ENCODE measurements at places on chromosomes 4 and X.

GRCh38 chr4:85955620-85956292, 404.1 kb downstream of the MAPK10 start:
- no peak for DNase-seq

DNA sequence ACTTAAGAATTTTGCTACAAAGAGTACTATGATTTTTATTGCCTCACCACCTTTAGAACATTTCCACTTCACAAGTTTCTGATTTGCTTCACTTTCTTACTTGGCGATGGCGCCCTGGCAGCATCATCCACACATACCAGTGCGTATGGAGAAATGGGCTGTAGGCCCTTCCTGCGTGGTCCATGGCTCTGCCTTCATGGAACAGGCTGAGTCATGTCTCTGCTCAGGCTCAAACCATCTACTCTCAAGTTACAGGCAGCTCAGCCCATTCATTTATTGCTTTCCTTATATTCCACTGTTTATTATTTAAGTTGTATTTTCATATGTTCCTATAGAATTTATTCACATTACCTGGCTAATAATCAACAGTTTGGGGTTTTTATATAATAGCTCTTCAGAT, 21.1 kb downstream of the CASP3 start:
- no peak for DNase-seq

DNA sequence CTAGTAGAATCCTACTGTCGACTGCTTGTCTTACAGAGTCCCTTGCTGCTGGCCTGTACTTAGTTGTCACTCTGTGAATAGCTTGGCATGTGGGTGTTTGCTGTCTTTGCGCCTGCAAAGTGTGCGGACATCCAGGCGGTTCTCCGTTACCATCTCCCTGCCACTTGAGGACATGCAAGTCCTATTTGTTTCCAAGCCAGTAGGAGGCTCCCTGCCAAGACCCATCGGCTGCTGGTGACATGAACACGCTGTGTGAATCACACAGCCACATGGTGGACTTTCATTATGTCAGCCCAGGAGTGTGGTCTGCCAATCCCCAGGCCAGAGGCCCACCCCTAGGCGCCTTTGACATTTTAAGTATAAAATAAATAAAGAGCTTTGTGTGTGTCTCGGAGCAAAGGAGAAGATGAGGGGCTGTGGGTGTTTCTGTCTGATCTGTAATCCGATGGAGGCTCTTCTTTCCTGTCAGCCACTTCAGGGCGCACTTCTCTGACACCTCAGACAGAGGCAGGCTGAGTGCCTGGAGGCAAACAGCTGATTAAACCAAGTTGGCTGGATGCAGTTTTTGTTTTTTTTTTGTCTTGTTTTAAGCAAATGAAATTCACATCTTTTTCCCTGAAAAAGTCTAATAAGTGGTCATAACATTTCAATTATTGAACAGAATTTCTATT, 51.5 kb downstream of the ALPK1 start:
- no peak for DNase-seq

DNA sequence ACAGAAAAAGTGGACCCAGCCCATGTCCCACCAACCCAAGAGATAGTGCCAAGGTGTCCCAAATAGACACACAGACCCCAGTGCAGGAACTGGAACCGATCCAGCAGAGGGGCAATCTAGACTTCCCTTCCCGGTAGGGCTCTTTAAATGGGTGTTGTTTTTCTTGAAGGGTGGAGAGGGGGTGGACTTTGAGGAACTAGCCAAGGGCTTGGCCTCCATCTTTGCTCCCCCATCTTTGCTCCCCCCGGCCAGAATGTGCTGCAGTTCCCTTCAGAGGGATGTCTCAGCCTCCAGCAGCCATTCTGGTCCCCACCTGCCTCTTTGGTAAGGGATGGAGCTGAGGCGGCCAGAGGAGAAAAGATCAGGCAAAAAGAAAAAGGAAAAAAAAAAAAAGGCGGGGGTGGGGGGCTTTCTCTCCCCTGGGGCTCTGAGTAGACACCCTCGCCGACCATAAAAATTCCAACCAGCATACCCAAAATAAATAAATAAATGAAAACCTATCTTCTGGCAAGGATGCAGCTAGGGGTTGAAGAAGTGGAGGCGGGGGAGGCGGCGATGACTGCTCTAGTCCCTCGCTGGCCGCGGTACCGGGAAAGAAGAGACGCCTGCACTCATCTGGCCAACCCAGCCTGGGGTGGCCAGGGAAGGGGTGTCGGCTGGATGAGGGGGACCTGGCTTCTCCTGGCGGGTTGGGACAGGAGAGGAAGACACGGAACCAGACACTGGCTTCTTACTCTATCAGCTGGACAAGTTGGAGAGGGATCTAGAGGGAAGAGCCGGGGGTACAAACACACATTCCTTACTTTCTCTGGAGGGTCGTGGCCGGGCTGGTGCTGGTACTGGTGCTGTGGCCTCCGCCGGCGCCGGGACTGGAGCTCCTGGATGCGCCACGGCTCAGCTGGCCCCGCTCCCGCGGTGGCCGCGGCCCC, 38.5 kb upstream of the IQSEC2 start:
- DNase-seq, result no peak

DNA sequence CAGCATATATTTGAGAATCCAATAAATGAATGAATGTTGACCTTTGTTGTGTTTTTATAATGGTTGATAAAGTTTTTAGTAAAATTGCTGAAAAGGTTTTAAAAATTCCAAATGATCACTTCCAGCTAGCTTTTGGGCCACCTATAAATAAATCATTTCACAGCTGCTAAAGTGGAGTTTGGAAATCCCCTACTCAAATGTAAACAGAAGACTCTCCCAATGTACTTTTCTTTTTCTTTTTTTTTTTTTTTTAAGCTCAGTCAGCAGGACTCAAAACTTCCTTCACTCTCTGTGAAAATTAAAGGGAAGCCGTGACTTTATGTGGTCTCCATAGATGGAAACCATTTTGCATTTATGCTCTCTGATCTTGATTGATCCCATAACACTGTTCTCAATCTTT, 45.2 kb downstream of the CXCL13 start:
- no peak for DNase-seq

- no peak for DNase-seq
These were observed 205.2 kb upstream of the CASK start for GRCh38 chrX:42128587-42128986.

DNA sequence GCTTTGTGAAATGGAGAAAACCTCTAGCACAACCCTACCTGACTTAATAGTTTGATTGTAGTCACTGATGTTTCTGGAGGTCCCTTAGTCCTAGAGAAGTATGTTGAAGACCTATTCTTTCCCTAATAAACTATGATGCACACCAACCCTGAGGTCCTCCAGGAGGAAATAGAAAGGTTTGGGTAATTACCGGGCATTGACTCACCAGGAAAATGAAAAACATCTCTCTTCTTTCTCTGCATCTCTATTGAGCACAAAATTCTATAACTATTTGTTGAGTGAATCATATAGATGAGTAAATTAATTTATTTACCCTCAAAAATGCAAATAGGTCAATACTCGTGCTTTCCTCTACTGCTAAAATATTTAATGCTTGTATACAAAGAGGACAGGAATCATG, 582.4 kb upstream of the FAM241A start:
- DNase-seq, result no peak

- no peak for DNase-seq
These were observed 533 bp downstream of the GPR173 start for GRCh38 chrX:53049127-53049517.

- no peak for DNase-seq
These were observed 557.0 kb upstream of the GALNTL6 start for GRCh38 chr4:171256223-171256622.

GRCh38 chr4:155237567-155237966, 29.1 kb downstream of the NPY2R start:
- DNase-seq, result no peak

GRCh38 chr4:78179196-78179595, 122.1 kb downstream of the FRAS1 start:
- no peak for DNase-seq

DNA sequence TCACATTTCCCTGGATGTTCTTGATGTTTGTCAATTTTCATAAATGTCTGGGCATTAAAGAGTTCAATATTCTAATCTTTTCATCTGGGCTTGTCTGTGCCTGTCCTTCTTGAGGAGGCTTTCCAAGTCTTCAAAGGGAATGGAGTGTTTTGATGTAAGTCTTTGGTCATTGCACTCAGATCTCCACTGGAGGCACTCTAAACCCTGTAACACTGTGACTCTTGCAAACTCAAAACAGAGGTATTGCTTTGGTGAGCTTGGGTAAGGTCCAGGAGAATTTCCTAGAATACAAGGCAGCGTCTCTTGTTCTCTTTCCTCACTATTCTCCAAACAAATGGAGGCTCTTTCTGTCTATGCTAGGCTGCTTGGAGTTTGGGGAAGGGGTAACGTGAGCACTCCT, 1118.1 kb upstream of the PABPC4L start:
- no peak for DNase-seq

- DNase-seq, result no peak
These were observed 9.1 kb downstream of the PITX2 start for GRCh38 chr4:110613745-110614144.

GRCh38 chrX:108699368-108699767, 37.0 kb downstream of the IRS4 start:
- DNase-seq, result no peak

DNA sequence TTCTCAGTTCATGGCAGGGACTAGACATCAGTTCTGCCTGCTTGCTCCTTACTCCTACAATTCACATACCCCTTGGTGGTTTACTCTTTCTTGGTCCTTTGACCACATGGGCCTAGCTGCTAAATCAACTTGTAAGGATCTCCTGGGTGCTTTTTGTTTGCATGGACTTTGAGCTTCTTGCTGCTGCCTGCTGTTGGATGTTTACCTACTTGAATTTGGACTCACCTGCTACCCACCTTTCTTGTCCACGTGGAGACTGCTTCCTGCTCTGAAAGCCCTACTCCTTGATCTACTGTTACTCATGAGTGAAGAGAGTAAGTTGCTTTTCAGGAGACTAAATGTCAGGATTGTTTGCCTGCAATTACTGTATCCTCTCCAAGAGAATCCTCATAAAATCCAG, 15.2 kb upstream of the ARHGAP24 start:
- DNase-seq, result no peak

DNA sequence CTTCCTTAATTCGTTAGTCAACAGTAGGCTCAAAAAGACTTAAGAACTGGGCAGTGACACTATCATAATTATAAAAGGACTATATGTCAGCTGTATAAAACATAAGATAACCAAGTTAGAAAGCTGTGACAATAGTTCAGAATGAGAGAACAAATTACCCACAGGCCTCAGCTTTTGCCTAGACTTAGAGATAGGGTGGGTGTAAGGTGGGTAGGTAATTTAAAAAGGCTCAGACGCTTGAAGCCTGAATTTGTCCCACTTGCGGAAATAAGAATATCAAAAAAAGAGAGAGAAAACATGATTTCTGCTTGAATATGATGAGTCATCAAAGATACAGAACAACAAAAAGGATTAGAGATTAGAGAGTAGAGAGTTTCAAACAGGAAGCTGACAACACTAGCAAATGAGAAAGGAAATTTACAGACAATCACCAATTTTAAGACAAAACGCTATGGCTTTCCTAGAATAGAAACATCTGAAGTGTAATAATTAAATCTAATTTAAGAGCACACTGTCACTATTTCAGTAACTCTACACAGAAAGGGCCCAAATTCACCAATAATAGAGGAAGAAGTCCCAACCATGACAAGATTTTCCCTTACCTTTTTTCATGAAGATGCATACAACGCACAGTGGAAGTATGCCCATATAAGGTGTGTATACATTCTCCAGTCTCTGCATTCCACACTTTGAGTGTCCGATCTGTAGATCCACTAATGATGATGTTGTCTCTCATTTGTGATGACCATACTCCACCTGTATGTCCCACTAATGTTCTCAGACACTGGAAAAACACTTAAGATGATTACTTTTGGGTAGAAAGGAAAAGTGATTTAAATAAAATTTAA, 208.1 kb downstream of the FBXW7 start:
- no peak for DNase-seq

- DNase-seq, result no peak
These were observed 97.9 kb upstream of the ADAMTS3 start for GRCh38 chr4:72666910-72667309.

GRCh38 chr4:170652571-170652970, 562.8 kb upstream of the AADAT start:
- no peak for DNase-seq

DNA sequence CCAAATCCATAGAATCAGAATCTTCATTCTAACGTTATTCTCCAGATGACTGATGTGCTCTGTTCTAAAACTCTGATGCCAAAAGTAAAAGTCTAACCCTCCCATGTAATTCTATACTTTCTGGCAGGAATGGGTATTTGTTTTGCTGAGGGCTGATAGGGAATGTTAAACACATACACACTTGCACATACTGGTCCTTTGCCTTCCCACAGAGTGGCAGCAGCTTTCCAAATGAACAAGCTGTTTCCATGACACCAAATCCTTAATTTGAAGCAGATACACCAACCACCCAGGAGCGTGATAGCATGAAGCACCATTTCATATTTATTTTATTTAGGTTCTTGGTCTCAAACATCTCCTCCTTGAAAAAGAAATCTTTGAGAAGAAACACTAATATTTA, 155.5 kb upstream of the PRDX4 start:
- no peak for DNase-seq

- no peak for DNase-seq
These were observed 17.6 kb upstream of the CC2D2A start for GRCh38 chr4:15451866-15452765.

DNA sequence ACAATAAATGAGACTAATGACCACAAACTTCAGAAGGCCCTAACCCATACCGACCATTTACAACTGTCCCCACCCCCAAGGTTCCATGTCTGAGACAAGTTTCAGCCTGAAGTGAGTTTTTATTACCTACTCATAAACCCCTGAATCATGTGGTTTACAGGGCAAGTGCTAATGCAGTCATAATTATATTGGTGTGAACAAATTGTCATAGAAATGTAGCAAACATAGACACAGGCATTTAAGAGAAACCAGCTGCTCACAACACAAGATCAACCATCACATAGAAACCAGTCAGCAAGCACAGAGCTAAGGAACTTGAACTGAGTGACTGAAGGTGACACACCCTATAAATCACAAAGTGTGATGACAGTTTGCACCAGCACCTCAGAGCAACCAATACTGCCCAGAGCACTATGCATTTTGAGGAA, 173.8 kb upstream of the MID1 start:
- no peak for DNase-seq
